ENCODE measurements at places on chromosomes 7 and 10. TPM values are rescaled to one million over a fixed set of nuclear protein-coding genes. Genes with fewer than 3 reads are reported as not detected.

- DNase-seq: no peak
- H3K27me3 ChIP-seq: no peaks in the 10 kb centered on the region
- no peak overlapping the region for H3K4me3 ChIP-seq
Measured at GRCh38 chr7:120926943-120927346, 23.6 kb upstream of the ING3 start.

- H3K27me3 ChIP-seq: no peaks in the 10 kb centered on the region
- no peak overlapping the region for H3K4me3 ChIP-seq
- H3K36me3 ChIP-seq: peaks cover 5% of the 10 kb centered on the region
- DNase-seq: no peak
Measured at GRCh38 chr10:123043409-123043925, 34.7 kb downstream of the ACADSB start.

DNA sequence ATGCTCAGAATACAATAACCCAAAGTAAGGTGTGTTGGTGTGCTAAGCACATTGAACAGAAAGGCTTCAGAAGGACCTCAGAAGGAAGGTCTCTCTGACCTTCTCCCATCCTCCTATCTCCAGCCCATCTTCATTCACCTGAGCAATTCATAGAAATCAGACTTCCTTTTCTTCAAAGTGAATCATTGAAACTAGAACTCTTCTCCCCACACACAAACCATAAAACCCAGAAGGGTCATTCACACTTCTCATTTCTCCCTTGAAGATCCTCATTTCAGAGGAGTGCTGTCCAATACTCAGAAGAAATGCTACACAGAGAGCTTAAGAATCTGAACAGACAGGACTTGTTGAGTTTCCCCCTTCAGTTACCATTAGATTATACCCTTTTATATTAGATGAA lies 89.5 kb downstream of the VWDE start:
- no peaks in the 10 kb centered on the region for H3K4me1 ChIP-seq
- no peak overlapping the region for H3K27ac ChIP-seq
- peaks cover 9% of the 10 kb centered on the region for H3K27me3 ChIP-seq
- H3K36me3 ChIP-seq: no peaks in the 10 kb centered on the region

- H3K27me3 ChIP-seq: no peaks in the 10 kb centered on the region
- peaks cover under 1% of the 10 kb centered on the region for H3K4me1 ChIP-seq
- no peak for DNase-seq
- no peak overlapping the region for H3K27ac ChIP-seq
Measured at GRCh38 chr7:107600816-107601215, 20.8 kb downstream of the BCAP29 start.

Gene ATOH7
- not detected for total RNA-seq

- no peak overlapping the region for H3K4me3 ChIP-seq
- no peak overlapping the region for H3K27ac ChIP-seq
- H3K4me1 ChIP-seq: no peaks in the 10 kb centered on the region
Measured at GRCh38 chr10:69616358-69616757, 13.7 kb upstream of the FAM241B start.

DNA sequence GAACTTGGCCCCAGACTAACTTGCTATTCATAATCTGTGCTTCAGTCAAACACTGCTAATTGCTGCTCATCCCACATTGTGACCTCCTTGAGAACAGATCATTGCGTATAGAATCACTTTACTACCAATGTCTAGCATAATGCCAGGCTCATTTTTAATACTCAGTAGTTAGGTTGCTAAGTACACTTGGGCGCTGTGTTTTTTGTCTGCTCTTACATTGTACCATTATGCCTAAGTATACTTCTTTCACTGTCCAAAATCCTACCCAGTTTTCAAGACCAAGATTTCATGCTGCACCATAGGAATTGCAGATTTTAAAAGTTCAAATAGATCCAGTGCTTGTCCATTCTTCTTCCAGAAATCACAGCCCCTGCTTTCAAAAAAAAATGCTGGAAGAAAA lies 32.8 kb upstream of the TMEM106B start:
- peaks cover 12% of the 10 kb centered on the region for H3K27me3 ChIP-seq
- no peak overlapping the region for H3K27ac ChIP-seq
- no peaks in the 10 kb centered on the region for H3K4me1 ChIP-seq
- H3K36me3 ChIP-seq: no peaks in the 10 kb centered on the region
- no peak overlapping the region for H3K4me3 ChIP-seq

DNA sequence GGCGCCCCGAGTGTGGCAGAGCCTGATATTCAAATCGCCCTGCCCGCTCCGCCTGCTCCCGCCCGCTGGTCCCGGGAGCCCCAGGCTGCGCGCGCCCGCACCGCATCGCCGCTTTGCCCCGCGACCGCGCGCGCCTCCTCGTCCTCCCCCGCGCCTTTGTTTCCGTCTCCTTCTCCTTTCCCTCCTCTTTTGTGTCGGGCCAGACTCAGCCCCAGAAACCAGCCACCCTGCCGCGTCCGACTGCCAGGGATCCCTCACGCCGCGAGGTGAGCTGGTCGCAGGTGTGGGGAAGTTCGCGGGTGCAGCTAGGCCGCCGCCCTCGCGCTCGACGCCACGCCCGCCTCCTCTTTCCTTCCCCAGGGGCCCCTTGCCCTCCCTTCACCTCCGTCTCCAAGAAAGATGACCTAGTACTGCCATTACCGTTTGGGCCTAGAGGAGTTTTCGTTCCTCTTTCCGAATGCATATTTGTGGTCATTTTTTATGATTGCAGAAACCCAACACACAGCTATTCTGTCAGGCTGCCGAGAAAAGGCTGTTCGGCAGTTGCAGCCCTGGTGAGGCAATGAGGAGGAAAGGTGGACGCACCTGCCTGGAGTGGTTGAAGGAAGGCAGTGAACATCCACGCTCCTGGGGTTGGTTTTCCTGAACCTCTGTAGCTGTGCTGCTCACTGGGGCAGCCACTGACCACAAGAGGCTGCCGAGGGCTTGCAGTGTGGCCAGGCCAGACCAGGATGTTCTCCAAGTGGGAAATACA lies 107.3 kb downstream of the SNX10 start:
- peak overlapping the region; percentile 84 for H3K4me3 ChIP-seq
- no peaks in the 10 kb centered on the region for H3K36me3 ChIP-seq
- no peak for DNase-seq
- H3K4me1 ChIP-seq: peaks cover 11% of the 10 kb centered on the region
- peaks cover 44% of the 10 kb centered on the region for H3K27me3 ChIP-seq

- no peaks in the 10 kb centered on the region for H3K27me3 ChIP-seq
- H3K4me1 ChIP-seq: no peaks in the 10 kb centered on the region
- no peak overlapping the region for H3K4me3 ChIP-seq
- no peak overlapping the region for H3K27ac ChIP-seq
- no peaks in the 10 kb centered on the region for H3K36me3 ChIP-seq
- no peak for DNase-seq
Measured at GRCh38 chr7:13742811-13743210, 246.7 kb downstream of the ETV1 start.

Gene PRPS1L1
- not detected for total RNA-seq

DNA sequence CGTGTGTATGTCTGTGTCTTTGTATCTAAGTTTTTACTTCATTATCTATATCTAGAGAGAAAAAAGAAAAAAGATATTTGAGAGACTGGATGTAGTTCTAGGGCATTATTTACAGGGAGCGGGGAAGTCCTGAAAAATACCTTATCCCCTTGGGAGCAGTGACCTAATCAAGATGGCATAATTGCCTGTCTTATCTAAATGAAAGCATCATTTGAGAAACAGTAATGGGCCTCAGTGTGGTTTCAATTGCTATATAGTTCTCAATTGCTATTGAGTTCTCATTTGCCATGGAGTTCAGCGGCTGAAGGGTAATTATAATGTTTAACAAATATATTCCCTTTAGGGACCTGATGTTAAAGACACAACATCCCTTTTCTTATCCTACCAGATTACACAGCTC lies 216.5 kb downstream of the PLXNA4 start:
- no peak overlapping the region for H3K4me3 ChIP-seq
- peaks cover 6% of the 10 kb centered on the region for H3K27me3 ChIP-seq
- H3K27ac ChIP-seq: no peak overlapping the region
- DNase-seq: no peak

Gene FERD3L
- total RNA-seq: not detected

- H3K27ac ChIP-seq: peak overlapping the region; percentile 74
- H3K4me3 ChIP-seq: no peak overlapping the region
- DNase-seq: no peak
Measured at GRCh38 chr10:69974551-69975155, 78.0 kb upstream of the MACROH2A2 start.

Gene RAB19
- not detected for total RNA-seq

- peak; percentile 89 for DNase-seq
- no peaks in the 10 kb centered on the region for H3K27me3 ChIP-seq
- peaks cover 10% of the 10 kb centered on the region for H3K4me1 ChIP-seq
- H3K27ac ChIP-seq: no peak overlapping the region
- H3K36me3 ChIP-seq: no peaks in the 10 kb centered on the region
Measured at GRCh38 chr7:137656227-137656849, 190.4 kb downstream of the DGKI start.

DNA sequence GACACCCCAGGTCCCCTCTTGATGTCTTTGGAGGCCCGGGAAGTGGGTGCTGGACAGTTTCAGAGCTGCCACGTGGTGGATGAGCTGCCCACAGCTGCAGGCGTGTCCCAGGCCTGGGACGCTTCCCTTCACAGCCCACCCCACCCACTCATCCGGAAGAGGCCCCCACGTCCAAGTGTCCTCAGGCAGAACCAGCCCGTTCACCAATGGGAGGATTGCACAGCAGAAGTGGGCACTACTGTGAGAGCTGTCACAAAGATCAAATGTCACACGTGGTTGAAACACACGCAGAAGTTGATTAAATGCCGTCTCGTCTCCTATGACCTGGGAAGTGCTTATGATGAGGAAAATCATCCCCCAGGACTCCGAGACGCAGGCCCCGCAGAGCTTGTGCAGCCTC lies 52.9 kb downstream of the STK32C start:
- no peak overlapping the region for H3K4me3 ChIP-seq
- H3K36me3 ChIP-seq: no peaks in the 10 kb centered on the region
- peaks cover 1% of the 10 kb centered on the region for H3K4me1 ChIP-seq
- no peak for DNase-seq
- H3K27me3 ChIP-seq: no peaks in the 10 kb centered on the region

- peaks cover 14% of the 10 kb centered on the region for H3K4me1 ChIP-seq
- DNase-seq: no peak
- H3K27me3 ChIP-seq: no peaks in the 10 kb centered on the region
- H3K27ac ChIP-seq: no peak overlapping the region
- H3K4me3 ChIP-seq: no peak overlapping the region
Measured at GRCh38 chr10:14456870-14457266, 126.1 kb upstream of the FRMD4A start.

Gene NPSR1
- not detected for total RNA-seq

Gene GPR85
- total RNA-seq: 0.10 TPM

- H3K27ac ChIP-seq: no peak overlapping the region
- H3K27me3 ChIP-seq: no peaks in the 10 kb centered on the region
- H3K4me3 ChIP-seq: no peak overlapping the region
Measured at GRCh38 chr7:130274983-130275591, 8.4 kb downstream of the CPA2 start.

GRCh38 chr10:125624800-125625199 lies 58.2 kb downstream of the TEX36 start:
- H3K27me3 ChIP-seq: peaks cover 12% of the 10 kb centered on the region
- H3K4me1 ChIP-seq: no peaks in the 10 kb centered on the region
- H3K4me3 ChIP-seq: no peak overlapping the region
- DNase-seq: no peak
- H3K27ac ChIP-seq: no peak overlapping the region

DNA sequence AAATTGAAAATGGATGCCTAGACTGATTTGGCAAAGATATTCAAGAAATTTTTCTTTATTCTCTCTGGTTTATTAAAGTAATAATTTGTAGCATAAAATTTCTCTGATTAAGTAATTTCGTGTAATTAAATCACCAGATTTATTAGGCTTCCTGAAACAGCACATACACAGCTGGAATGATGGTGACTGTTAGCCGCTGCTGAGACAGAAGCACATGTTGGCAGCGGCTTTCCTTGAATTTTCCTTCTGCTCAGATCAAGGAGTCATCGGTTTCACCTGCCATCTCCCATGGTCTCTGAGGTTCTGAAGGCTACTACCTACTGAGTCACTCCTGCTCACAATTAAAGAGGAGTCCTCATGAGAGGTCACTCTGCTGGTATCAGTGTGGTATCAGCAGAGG lies 101.5 kb downstream of the GFRA1 start:
- no peaks in the 10 kb centered on the region for H3K27me3 ChIP-seq
- no peak overlapping the region for H3K27ac ChIP-seq
- H3K36me3 ChIP-seq: peaks cover 2% of the 10 kb centered on the region

DNA sequence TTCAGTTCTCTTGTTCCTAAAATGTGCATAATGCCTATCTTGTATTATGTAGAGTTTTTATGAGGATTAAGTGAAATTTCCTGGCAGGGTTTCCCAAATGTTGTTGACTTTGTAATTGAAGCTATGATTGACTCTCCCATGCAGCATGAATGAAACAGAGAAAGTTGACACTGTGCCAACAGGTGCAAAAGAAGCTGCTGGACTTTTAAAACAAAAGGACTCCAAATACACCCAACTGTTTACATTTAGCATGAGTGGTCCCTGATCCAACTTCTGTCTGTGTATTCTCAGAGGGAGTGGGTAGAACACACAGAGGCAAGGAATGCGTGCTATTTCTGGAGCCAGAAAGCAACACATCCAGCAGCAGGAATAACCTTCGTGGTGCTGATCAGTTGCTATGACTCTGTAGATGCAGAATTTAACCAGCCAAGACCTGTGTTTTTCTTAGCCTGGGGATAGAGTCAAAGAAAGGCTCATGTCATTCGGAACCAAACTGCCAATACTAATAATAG lies 14.4 kb upstream of the RBM20 start:
- H3K4me1 ChIP-seq: peaks cover 17% of the 10 kb centered on the region
- no peaks in the 10 kb centered on the region for H3K36me3 ChIP-seq
- H3K27ac ChIP-seq: peak overlapping the region; percentile 59
- H3K4me3 ChIP-seq: no peak overlapping the region
- peaks cover 2% of the 10 kb centered on the region for H3K27me3 ChIP-seq

- H3K27ac ChIP-seq: peak overlapping the region; percentile 86
- peak overlapping the region; percentile 87 for H3K4me3 ChIP-seq
- no peaks in the 10 kb centered on the region for H3K36me3 ChIP-seq
- DNase-seq: peak; percentile 86
- H3K27me3 ChIP-seq: no peaks in the 10 kb centered on the region
Measured at GRCh38 chr7:85184599-85185423, 2.0 kb downstream of the SEMA3D start.

Gene OPALIN
- total RNA-seq: not detected

GRCh38 chr10:50552771-50553535 lies 70.8 kb downstream of the SGMS1 start:
- H3K27me3 ChIP-seq: no peaks in the 10 kb centered on the region
- no peak overlapping the region for H3K4me3 ChIP-seq
- H3K27ac ChIP-seq: no peak overlapping the region
- DNase-seq: no peak

GRCh38 chr10:29968585-29968984 lies 90.8 kb downstream of the JCAD start:
- no peaks in the 10 kb centered on the region for H3K4me1 ChIP-seq
- H3K27ac ChIP-seq: no peak overlapping the region
- DNase-seq: no peak
- H3K27me3 ChIP-seq: no peaks in the 10 kb centered on the region
- no peaks in the 10 kb centered on the region for H3K36me3 ChIP-seq

- H3K4me3 ChIP-seq: no peak overlapping the region
- DNase-seq: no peak
- H3K27me3 ChIP-seq: no peaks in the 10 kb centered on the region
- peaks cover 6% of the 10 kb centered on the region for H3K4me1 ChIP-seq
- H3K36me3 ChIP-seq: peaks cover 12% of the 10 kb centered on the region
Measured at GRCh38 chr10:122999347-122999746, 9.2 kb downstream of the IKZF5 start.

All from osteocyte (in vitro differentiated cells).